Fibroblast of skin of scalp (primary cell): ENCODE measurements at places on chromosomes 2 and 18.

GRCh38 chr2:99554238-99554637, 64.4 kb upstream of the REV1 start:
- no peak for DNase-seq

DNA sequence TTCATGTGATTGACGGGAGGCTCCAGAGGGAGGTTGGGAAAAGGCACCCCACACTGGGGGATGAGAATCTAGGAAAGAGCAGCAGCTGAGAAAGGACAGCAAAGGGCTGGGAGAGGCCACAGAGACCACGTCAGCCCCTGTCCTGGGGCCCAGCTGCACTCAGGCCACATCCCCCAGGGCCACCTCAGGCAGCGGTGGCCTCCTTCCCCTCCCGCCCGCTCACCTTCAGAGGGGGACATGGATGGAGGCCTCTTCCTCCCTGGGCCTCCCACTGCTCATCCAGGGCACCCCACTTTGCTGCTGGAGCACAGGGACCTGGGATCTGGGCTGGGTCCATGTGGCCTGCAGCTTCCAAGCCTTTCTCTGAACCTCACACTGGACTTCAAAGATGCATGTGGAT, 199.8 kb upstream of the HDAC4 start:
- DNase-seq: no peak

- DNase-seq: peak; percentile 69
Observed at GRCh38 chr2:222903234-222904220, 42.7 kb downstream of the ACSL3 start.

GRCh38 chr18:60861575-60861974, 471.7 kb upstream of the CDH20 start:
- DNase-seq: peak; percentile 86

DNA sequence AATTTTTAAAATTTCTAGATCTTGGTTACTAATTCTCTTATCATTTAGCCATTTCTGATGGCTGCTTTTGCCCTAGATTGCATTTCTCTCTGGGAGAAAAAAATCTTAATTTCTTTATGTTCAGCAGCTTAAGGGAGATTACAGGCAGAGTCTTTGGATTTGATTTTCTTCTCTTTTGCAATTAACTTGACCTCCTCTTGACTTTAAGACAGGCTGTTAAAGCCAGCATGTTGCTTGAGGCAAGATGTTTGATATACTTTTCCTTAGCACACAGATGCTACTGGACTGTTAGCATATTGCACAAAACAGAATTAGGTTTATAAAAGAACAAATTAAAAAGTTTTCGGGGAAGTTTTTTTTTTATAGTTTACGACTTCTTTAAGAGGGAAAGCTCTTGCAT, 50.0 kb downstream of the XRCC5 start:
- DNase-seq: no peak

DNA sequence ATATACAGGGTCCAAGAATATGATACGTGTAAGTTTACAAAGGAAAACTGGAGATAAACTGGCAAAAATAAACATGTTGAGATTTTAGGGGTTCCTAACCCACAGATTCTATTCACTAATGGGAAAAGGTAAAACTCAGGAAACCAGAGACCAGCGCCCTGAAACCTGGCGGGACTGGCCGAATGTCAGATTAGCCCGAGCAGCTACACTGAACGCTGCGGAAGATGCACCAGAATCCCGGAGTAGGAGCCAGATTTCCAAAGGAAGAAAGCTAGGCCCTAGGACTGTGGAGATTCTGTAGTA, 679 bp upstream of the WDR75 start:
- DNase-seq: no peak

DNA sequence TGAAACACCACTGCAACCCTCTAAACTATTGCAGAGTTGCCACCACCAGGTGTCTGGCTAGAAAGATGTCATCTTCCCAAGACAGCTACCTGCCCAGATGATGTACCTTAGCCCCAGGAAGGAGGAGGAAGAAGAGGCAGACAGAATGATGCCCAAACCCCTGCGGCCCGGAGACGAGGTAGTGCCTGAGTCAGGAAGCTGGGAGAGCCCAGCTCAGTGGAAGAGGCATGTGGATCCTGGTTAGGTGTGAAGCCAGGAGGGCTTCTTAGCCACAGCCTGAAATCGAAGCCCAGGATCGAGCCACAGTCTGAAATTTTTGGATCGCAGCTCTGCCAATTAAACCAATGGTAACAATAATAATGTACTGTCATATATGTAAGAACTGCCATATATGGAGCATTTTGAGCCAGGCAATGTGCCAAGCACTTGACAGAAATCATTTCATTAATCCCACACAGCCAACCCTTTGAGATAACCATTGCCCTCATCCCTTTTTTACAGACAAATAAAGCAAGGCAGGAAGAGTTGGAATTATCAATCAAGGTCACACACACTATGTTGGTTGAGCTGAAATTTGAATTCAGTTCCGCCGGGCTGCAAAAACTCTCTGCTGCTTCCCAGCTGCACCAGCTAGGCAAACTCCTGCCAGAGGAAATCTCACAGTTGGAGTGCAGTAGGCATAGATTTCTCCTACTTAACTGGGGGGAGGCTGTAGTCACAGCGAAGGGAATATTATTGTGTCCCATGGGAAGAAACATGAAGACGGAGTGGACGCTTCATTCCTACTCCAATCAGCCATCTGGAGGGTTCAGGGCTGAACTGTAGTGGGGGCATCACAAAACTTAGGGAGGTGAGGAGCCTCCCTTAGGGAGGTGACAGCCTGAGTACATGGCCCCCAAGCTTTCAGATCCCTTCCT, 19.4 kb upstream of the CYP1B1 start:
- DNase-seq: peak; percentile 59

GRCh38 chr2:100041946-100042345, 100.4 kb downstream of the AFF3 start:
- DNase-seq: no peak

GRCh38 chr2:12304564-12305171, 412.1 kb upstream of the TRIB2 start:
- DNase-seq: peak; percentile 39

- DNase-seq: no peak
Observed at GRCh38 chr2:231935815-231936214, 9.6 kb upstream of the NPPC start.
